ENCODE measurements at places on chromosomes 16 and 17.

DNA sequence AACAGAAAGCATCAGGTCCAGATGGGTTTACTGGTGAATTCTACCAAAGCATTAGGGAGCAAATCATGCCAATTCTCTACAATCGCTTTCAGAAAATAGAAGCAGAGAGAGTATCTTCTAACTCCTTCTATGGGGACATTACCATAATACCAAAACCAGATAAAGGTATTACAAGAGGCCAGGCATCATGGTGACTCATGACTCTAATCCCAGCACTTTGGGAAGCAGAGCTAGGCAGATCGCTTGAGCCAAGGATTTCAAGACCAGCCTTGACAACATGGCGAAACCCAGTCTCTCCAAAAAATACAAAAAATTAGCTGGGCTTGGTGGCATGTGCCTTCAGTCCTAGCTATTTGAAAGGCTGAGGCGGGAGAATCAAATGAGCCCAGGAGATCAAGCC lies 23.0 kb downstream of the HBQ1 start:
- no peak for DNase-seq

DNA sequence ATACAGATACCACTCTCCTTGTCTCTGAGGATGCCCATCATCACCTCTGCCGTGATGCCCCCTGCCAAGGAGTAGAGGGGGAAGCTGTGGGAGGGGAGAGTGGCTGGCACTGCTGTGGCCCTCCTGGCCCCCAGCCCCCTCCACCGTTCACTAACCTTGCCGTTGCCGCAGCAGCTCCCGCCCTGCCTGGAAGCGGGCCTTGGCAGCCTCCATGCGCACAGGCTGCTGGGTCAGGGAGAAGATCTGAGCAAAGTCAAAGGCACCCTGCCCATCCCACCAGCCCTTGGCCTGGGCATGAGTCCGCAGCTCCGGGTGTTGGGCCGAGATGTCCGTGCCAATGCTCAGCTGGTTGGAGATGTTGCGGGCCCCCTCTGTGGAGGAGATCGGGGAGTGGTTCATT lies 2.4 kb downstream of the SCRN2 start:
- no peak for DNase-seq

GRCh38 chr17:29237476-29238132 lies 9.1 kb upstream of the CRYBA1 start:
- DNase-seq: no peak

GRCh38 chr16:30018731-30019158 lies 4.3 kb upstream of the C16orf92 start:
- no peak for DNase-seq

DNA sequence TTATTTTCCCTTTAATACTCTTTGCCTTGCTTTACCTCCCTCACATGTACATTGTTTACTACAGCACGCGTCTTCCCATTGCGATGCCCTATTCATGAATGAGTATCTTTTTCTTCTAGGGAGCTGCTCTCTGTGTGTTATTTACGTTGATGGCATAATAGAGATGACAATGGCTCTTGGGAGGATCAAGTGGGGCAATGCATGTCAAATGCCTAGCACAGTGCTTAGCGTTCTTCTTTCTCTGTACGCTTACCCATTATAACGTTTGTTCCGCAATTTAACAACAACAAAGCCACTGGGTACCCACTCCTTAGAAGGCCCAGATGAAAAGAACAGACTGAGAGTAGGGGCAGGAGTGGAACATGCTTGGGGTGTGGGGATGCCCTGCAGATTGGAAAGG lies 271.6 kb upstream of the TNRC6C start:
- no peak for DNase-seq

GRCh38 chr16:73572135-73572828 lies 524.4 kb upstream of the ZFHX3 start:
- DNase-seq: no peak

- no peak for DNase-seq
These were observed 16.4 kb upstream of the ABCC3 start for GRCh38 chr17:50618300-50618699.

Measured in B cell (primary cell).